ENCODE measurements at places on chromosomes 7 and 10.

DNA sequence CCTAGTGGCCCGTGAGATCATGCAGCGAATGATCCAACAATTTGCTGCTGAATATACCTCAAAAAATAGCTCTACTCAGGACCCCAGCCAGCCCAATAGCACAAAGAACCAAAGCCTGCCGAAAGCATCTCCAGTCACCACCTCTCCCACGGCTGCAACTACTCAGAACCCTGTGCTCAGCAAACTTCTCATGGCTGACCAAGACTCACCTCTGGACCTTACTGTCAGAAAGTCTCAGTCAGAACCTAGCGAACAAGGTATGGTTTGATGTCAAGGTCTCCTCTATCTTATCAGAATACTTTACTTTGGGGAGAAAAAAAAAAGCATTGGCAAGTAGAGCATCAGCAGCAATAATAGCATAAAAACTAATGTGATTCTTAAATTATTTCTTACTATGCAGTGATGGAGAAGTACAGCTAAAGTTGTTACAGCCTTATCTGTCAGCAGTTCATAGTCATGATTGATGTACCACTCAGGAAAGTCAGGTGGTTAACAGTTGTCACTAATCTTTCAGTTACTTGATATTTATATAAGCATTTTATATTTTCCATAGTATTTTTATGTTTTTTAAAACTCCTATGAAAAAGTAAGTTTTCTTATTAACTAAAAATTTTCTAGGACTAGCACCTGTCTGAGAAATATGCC, 117.1 kb downstream of the LCOR start:
- DNase-seq: no peak

DNA sequence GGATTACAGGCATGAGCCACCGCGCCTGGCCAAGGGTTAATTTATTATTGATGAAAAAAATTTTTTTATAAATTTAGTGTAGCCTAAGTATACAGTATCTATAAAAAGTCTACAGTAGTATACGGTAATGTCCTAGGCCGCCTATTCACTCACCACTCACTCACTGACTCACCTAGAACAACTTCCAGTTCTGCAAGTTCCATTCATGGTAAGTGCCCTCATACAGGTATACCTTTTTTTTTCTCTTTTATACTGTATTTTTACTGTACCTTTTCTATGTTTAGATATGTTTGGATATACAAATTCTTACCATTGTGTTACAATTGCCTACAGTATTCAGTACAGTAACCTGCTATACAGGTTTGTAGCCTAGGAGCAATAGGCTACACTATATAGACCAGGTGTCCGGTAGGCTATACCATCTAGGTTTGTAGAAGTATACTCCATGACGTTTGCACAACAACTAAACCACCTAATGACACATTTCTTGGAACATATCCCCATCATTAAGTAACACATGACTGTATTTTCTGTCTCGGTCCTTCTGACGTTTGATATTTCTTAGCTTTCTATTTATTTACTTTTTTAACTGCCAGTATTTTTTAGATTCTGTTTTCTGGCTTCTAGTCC, 23.4 kb downstream of the IRF5 start:
- no peak for DNase-seq

DNA sequence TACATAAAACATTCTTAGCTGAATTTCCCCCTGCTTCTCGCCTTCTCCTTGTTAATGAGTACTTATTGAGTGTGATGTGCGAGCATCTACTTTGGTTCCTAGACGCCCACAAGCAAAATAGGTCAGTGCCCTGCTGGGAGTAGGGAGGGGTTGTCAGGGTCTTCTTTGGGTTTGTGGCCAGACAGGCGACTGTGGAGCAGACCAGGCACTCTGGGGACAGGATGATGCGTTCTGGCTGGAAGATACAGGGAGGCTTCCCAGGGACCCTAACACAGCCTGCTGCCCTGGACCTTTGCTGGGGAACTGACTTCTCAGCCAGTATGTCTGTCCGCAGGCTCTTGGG, 227.2 kb downstream of the CUX1 start:
- no peak for DNase-seq

GRCh38 chr10:114058297-114058696, 14.6 kb downstream of the ADRB1 start:
- no peak for DNase-seq

- DNase-seq: no peak
These were observed 176.7 kb upstream of the PPP2R2D start for GRCh38 chr10:131724169-131724545.

DNA sequence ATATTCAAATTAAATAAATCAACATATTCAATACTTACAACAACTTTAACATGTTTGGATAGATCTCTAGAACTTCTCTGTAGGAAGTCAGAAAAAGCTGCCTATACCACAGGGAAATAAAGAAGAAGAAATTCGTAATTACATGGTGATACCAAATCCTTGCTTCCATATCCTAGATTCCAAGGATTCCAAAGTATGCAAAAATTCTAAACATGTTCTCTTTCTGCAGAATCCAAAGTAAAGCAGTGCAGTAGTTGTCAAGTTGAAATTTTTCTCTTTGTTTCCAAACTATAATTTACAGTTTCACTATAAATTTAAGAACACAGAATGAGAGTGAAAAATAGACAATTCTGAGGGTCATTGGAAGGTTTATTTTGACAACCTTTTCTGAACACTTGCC, 233.7 kb upstream of the PTN start:
- DNase-seq: no peak

DNA sequence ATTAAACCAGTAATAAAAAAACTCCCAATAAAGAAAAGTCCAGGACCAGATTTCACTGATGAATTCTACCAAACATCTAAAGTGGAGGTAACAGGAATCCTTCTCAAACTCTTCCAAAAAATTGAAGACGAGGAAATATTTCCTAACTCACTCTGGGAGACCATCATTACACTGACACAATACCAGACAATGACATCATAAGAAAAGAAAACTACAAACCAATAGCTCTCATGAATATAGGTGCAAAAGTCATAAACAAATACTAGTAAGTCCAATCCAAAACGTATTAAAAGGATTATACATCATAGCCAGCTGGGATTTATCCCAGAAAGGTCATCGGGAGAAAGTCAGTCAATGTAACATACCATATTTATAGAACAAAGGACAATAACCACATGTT, 94.0 kb upstream of the RAB18 start:
- no peak for DNase-seq

DNA sequence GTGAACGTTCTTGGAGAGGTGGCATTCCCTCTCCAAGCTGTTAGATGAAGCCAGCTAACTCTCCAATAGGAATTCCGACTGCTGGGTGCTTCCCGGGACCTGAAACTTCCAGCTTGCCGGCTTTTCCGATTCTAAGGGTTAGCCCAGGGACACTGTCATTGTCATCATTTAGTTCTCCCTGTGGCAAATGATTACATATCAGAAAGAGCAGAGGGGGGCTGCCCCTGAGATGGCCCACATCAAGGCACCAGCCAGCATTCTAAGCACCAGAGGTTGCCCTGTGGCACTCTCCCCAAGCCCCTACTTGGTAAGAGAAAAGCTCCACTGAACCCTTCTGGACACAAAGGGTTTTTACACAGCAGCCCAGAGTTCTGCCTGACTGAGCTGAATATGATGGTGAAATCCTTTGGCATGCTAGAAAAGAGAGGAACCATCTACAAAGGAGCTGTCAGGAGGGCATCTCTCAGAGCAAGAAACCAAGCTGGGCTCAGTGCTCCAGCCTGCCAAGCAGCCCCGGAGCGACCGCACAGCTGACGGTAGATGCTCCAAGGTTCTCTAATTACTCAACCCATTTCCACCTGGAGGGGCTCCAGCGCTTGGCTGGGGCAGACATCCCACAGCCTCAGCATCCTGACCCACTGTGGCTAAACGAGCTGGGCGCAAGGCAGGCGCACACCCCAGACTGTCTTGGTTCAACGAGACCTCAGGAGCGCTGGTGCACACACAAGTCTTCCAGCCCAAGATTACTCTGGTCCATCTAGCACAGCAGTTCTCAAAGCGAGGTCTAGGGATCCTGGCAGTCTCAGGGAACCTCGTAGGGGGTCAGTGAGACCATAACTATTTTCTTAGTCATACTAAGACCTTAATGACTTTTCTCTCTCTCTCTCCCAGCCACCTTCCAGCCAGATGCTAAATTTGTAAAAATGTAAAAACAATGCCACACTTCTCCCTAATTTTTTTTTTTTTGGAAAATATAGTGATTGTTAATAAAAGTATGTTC, 160.5 kb downstream of the GFRA1 start:
- peak; percentile 68 for DNase-seq

DNA sequence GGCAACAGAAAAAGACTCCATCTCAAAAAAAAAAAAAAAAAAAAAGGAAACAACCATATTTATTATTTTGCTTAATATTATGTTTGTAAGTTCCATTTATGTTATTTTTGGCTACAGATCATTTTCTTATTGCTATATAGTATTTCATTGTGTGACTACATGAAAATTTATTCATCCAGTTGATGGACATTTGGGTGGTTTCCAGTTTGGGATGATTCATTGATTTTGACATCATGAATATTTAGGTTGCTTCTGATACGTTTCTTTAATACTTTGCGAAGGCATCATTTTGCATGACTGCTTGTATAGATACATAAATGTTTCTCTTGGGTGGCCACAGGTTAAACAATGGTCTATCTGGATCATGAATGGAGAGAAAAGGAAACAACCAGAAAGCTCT, 2.0 kb upstream of the NPSR1 start:
- DNase-seq: no peak

DNA sequence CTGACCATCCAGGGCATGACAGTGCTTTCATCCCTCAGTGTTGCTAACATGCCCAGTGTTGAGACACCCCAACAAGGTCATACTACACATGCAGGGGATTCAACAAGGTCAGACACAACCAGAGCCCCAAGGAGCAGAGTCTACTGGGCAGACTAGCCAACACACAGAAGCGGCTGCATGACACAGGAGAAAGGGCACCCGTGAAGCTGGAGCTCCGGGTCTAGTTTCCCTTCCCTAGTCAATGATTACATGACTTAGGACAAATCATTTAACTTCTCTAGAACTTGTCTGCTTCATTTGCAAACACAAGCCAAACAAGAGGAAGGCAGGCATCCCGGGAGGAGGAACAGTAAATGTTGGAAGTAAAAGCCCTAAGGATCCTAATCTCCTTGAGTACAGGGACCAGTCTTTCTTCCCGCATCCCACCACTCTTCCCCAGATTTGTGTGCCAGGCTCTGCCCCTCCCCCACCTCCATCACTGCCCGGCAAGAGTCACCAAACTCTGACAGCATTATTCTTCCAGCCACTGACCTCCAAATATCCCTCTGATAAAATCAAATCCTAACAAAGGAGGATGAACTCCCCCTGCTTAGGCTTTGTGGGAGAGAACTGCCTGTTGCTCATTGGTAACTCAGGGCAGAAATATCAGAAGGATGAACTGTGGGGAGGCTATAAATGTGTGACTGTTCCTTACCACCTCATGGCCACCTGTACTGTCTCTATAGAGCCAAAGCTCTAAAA, 104.3 kb downstream of the KCNMA1 start:
- no peak for DNase-seq

DNA sequence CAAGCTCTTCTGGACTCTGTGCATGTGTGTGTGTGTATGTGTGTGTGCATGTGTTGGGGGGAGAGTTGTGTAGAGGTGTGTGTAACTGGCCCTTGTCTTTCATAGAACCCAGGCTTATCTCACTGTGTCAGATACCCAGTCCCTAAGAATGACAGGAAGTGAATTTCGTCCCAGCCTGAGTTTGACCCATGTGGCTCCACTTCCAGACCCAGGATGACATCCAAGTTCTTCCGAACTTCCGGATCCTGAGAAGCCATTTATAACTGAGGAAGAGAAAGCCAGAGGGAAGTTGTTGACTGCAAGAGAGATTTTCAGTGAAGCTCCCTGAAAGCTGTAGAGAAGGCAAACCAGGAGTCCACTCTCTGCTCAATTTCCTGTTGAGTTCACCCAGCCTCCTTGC, 53.2 kb downstream of the ADRB1 start:
- no peak for DNase-seq

- DNase-seq: no peak
These were observed 143.0 kb downstream of the RPS24 start for GRCh38 chr10:78176320-78177317.

DNA sequence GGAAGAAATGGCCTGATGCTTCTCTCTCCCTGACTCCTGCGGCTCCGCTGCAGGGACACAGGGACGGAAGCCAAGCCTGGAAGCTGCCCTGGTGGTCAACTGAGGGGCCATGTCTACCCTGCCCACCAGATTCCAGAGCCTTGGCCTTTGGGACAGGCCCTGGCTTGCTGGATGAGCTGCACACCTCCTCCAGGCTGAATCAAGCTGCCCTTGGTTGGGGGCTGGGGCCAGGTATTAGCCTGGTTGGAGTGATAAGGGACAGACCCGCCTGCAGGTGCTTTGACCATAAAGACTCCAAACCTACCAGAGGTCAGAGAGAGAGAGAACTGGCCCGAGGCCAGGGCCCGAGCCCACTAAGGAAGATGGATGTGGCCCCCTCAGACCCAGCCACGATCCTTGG, 30.1 kb downstream of the CRHR2 start:
- no peak for DNase-seq

DNA sequence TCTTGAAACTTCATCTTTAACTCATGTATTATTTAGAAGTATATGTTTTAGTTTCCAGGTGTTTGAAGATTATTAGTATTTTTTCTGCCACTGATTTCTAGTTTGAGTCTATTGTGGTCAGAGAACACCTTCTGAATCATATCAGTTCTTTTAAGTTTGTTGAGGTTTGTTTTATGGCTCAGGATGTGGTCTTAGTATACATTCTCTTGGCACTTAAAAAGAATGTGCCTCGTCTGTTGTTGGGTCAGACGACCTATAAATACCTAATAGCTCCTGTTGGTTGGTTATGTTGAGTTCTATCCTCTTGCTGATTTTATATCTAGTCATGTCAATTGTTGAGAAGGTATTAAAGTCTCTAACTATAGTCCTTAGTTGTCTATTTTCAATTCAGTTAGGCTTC, 15.9 kb downstream of the TDRD1 start:
- DNase-seq: no peak

DNA sequence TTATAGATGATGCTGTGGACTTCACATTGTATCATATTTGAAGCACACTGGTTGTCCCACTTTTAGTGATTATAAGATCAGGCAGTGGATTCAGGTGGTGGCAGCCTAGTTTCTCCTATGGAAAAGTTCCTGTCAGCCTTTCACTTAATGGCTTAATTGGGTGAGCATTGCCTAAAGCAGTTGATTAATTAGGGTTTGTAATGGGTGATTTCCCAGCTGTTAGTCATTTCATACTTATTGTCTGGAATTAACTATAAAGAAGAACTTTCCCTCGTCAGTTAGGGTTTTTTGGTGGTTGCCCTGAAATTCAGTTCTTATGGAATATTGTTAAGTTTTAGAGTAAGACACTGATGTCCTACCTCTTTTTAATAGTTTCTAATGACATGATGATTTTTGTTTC, 78.8 kb downstream of the SLC25A40 start:
- no peak for DNase-seq

DNA sequence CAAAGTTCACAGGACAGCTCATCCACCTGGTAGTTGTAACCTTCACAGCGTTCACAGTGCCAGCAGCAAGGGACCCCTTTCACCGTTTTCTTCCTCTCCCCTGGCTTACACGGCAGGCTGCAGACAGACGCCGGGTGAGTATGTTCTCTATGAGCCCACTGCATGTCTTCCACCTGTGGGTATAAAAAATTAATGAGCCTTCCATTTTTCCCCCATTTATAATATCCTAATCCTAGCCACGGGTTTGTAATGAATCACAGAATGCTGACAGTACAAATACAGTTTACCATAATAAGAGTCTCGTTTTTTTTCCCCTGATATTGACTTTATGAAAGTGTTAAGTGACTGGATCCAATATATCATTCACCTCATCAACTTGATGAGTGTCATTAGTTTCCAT, 719.0 kb downstream of the GRM8 start:
- DNase-seq: no peak
